ENCODE measurements at places on chromosomes 11 and 22.

DNA sequence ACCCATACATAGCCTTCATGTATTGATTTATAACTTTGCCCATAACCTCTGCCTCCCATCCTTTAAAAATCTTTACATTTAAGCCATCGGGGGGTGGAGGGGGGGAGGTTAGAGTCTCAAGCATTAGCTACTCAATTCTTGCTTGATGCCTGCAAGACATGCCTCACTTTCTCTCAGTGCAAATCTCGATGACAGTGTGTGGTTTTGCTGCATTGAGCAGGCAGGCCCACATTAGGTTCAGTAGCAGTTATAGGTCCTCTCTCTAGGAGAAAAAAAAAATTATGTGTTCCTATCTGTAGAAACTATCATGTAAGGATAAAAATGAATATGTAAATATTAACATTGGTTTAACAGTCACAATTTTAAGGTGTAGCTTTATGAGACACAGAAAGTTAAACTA lies 314.0 kb upstream of the ANO3 start:
- DNase-seq: no peak

GRCh38 chr11:17479284-17480214 lies 2.9 kb upstream of the ABCC8 start:
- DNase-seq: peak; percentile 72

- DNase-seq: no peak
These were observed 13.1 kb downstream of the OR10W1 start for GRCh38 chr11:58254936-58255335.

GRCh38 chr11:7449841-7450214 lies 35.5 kb upstream of the OLFML1 start:
- no peak for DNase-seq

DNA sequence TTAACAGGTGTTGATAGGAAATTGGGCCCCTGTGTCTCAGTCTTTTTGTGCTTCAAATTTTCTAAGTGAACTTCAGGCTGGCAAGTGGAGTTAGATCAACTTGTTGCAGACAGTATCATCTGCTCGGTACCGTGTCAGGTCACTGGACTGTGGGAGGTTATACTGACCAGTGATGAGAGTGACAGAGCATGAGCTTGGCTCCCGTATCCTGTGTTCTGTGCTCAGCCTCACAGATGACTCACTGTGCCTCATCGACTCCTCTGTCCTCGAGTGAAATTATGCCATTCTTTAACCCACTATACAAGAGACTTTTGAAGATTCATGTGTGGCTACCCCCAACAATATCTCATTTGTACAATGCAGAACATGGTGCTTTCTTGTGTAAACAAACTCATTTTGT lies 7.9 kb downstream of the GRAP2 start:
- DNase-seq: no peak
